ENCODE measurements at places on chromosomes 12 and 14.
A peak's percentile ranks its signal among the peaks of the same experiment; 100 is the strongest.

DNA sequence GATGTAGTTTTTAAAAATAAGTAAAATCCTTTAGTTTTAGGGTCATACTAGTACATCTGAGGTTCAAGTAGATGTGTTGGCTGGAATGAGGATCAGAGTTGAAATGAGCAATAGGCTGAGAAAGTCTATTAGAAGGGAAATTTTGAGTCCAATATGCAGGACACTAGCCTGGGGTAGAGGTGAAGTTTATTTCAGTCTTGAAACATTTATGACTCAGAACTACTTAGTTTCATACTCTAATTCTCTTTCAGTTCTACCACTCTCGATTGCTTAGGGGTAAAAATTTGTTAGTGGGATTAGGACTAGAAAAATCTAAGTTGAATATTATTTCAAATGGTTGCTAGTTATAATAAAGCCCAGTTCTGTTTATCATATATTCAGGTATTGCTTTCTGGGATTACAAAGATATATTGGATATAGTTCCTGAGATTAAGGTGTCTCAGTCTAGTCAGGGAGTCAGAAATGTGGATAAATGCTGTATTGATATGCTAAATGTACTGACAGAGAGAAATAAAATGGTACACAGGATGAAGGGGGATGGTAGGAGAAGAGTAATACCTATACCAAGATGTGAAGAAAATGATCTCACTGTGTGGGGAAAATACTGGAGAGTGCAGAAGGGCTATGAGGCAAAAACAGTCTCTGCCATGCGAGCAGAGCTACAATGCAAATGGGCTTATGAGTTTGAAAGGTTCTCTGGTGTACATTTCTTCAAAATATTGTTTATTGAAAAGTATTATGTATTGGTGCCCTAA is 395.8 kb upstream of the FBXO33 start:
- no peak for DNase-seq

DNA sequence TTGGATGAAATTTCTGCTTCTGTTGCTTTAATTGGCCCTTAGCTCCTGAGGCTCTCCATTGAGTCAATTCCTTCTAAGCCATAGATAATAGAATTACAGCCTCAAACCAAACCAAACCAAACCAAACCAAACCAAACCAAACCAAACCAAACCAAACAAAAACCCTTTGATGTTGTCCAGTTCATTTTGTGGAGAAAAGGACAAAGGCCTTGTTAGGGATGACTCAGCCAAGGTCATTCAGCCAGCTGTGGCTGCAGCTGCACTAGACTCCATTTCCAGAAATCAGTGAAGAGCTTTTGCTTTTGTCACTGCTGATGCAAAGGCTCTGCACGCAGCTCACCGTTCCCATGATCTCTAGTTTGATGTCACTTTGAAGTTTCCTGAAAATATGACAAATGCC is 82.2 kb upstream of the RMST start:
- DNase-seq, result no peak

DNA sequence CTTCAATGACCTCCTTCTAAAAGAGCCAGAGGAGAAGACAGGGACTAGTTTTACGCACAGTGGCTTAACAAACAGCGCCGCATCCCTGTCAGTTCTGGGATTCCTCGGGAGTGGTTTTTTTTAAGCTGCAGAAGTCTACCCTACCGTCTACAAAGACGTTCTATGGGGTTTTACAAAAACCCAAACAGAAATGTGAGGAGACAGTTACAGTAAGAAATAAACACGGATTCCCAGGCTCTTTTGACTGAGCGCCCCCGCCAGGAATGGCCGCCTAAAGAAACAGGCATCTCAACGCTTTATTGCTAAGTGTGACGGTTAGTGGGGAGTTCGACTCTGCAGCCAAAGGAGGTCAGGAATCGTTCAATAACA is 484 bp downstream of the ALKBH1 start:
- DNase-seq, result peak; percentile 16

- DNase-seq, result no peak
These were observed 50.9 kb downstream of the RPH3A start for GRCh38 chr12:112842441-112842840.

- no peak for DNase-seq
These were observed 22.7 kb upstream of the IFNG-AS1 start for GRCh38 chr12:67966560-67966959.

DNA sequence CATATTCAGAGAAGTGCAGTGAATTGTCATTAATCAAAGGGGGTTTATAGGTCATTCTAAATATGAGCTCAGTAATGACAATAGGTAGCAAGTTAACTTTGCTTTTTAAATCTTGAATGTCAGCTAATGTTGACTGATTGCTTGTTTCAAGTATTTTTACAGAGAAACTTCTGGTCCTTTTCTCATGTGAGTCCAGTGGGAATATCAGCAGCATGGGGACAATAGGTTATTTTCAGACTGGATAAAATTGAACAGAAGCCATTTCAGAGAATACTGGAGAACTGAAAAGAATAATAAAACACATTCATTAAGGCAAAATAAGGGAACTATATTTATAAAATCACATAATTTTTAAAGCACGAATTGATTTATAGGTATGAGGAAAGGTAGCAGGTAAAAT is 78.7 kb downstream of the FUT8 start:
- DNase-seq, result no peak

GRCh38 chr14:90985601-90986242 is 74.7 kb downstream of the RPS6KA5 start:
- DNase-seq, result no peak

GRCh38 chr14:22836301-22837113 is at the start of gene MMP14:
MMP14 (plus strand) TSS chr14:22836585; CDS start chr14:22836818, 233 bp downstream.
- peak; percentile 73 for DNase-seq

DNA sequence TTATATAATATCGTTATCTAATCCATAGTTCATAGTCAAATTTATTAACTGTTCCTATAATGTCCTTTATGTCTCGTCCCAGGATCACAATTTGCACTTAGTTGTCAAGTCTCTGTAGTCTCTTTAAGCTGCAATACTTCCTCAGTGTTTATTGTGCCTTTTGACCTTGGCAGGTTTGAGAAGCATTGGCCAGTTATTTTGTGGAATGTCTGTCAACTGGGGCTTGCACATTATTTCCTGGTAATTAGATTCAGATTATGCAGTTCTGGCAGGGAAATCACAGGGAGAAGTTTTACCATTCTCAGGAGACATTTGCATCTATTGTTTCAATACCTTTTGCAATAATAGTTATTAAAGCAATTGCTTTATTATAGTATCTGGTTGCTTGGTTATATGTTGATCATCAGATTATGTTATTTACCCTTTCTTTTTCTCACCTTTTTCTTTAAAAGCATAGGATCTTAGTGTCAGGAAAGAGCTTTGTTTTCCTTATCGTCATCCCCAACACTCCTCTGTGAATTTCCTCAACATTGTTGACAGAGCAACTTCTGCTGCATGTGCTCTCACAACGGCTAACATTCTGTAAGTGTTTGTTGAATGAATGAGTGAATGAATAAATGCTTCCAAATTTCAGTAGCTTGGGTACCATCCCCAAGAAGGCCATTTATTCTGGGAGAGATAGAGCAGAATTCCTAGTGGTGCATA is 3.7 kb upstream of the ART4 start:
- no peak for DNase-seq
